Left ventricle myocardium superior (tissue), 1 donor: ENCODE measurements at places on chromosomes 3 and 15.

DNA sequence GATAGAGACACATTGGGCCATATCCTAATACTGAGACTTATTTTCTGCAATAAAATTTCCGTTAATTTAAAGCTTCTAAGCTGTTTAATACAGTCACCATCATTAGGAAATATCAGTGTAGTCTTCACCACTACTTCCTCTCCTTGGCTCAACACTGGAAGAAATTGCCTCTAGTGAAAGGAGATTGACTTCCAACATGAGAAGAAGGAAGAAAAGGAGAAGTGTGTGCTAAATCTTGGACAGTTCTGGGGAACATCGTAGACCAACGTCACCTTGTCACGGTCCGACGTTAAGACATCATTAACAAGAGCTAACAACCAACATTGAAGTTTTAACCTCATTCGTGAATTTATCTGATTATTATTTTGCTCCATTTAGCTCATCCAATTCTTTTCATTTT, 987.0 kb upstream of the CFAP20DC start:
- DNase-seq, result no peak

GRCh38 chr3:16768014-16768413, 116.7 kb upstream of the PLCL2 start:
- DNase-seq, result no peak

DNA sequence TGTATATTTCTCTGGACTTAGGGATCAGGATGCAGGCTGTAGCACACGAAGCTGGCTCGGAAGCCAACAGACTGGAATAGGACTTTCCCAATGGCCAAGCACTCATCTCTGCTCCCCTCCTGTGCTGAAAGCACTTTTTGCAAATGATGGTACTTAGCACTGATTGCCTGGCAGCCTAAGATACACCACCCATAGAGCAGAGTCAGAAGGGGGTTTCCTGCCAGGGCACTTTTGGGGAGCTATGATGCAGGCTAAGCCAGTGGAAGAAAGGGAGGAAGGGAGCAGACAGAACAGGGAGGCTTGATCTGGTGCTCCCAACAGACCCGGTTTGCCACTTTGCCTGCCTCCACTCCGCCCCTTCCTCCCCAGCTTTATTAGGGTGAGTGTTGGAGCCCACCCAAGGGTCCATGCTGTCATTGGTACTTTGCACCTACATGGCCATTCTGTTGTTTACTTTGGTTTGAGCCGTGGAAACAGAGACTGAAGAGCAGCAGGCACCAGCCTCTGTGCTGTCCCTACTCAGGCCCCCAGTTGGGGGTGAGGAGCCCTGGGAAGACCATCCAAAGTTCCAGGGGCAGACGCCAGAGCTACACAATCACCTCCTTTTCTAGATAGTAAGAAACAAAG, 15.9 kb downstream of the BSN start:
- no peak for DNase-seq

DNA sequence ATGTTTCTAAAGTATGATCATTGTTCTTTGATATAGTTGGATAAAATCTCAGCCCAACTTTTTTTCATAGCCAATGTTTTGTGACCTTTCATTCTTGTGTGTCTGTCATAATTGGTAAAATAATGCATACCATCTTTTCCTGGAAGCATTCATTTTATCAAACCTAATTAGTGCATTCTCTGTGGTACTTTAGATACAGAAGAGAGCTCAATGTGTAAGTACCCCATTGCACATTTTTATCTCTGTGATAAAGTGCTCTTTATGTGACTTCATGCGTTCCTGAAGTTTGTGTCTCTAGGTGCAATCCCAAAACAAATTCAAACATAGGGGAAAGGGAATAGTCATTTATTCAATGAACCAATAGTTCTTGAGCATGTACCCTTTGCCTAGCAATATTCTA, 628.5 kb downstream of the GBE1 start:
- DNase-seq, result no peak

- DNase-seq, result peak; percentile 83
Observed at GRCh38 chr3:72492240-72492639, 356.0 kb downstream of the SHQ1 start.

GRCh38 chr3:129598000-129598381, 8.5 kb downstream of the PLXND1 start:
- DNase-seq, result no peak

DNA sequence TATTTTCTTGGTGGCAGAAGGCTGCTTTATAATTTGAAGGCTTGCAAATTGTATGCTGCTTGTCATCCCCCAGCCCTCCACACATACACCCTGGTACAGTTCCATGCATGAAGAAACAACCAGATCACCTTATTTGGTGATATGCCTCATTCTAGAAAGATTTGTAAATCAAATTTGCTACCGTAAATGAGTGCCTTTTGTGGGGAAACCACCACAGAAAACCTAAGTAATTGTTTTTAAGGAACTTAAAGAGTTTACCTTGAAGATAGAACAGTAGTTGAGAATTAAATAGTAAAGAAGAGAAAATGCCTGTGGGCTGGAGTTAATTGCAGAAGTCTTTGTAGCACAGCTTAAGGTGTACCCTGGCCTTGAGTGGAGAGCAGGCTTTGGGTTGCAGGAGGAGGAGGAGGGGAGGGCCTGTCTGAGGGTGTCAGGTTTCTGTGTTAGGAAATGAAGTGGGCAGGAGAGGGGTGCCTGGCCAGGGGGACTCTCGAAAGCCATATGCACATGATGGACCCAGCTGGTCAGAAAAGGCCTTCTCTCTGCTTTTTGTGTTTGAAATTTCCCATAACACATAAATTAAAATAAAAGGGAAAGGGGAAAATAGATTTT, 6.9 kb downstream of the NIPA2 start:
- DNase-seq, result no peak

DNA sequence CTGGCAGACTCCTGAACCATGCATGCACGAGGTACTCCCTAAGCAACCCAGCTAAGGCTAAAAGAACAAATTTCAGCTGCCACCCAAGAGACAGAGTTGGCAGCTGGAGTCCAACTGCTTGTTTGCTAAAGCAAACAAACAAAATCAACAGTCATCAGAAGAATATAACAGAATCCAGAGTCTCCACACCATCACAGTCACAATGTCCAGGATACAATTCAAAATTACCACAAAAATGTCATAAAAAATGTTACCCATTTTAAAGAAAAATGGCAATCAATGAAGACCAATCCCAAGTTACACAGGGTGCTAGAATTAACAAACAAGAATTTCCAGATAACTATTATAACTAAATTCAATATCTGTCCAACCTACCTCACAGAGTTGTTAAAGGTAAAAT, 42.9 kb downstream of the RFTN1 start:
- DNase-seq, result no peak

DNA sequence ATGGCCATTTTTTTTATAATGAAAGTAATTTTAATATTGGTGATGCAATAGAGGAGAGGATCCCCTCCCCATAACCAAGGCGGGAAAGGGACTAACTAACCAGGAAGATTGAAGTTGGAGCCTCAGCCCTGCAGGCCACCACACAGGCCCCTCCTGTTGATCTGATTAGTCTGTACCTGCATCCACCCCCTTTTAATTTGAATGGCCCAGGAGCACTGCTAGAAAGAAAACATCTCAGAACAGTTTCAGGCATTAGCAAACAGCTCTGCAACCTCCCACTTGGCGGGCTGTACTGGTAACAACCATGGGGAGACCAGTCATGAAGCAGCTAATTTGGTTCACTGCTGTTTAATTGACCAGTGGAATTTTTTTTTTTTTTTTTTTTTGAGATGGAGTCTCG, 10.3 kb downstream of the CAV3 start:
- DNase-seq, result no peak

GRCh38 chr15:49035825-49036224, 10.4 kb downstream of the SECISBP2L start:
- no peak for DNase-seq

- no peak for DNase-seq
Observed at GRCh38 chr3:125229168-125229567, 16.6 kb upstream of the SLC12A8 start.

GRCh38 chr3:133840055-133840737, 34.6 kb downstream of the SRPRB start:
- DNase-seq, result no peak

- DNase-seq, result no peak
Observed at GRCh38 chr3:42438193-42438592, 27.8 kb upstream of the LYZL4 start.

DNA sequence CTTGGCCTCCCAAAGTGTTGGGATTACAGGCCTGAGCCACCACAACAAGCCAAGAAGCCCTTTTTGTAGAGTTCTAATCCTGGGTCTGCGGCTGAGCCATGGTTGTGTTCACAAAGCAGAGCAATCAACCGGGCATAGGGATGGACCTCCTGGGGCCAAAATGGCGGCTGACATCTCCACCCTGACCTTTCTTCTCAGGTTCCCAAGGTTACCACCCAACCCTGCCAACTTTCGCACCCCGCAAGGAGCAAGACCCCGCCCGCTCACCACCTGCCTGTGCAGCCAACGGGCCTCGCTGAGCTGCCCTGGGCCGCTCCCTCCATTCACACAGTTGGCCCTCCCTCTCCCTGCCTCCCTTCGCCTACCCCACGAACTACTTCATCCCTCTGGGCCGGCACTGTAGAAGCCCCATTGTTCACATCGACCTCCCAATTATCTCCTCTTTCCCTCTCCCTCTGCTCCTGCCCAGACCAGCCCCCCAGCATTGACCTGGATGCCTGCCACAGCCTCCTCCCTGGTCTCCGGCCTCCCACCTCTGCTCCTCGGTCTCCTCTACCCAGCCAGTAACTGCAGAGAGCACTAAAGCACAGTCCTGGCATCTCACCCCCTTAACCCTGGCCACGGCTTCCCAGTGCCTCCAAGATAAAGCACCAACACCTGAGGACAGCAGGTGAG, 62.0 kb upstream of the TFRC start:
- DNase-seq, result no peak

DNA sequence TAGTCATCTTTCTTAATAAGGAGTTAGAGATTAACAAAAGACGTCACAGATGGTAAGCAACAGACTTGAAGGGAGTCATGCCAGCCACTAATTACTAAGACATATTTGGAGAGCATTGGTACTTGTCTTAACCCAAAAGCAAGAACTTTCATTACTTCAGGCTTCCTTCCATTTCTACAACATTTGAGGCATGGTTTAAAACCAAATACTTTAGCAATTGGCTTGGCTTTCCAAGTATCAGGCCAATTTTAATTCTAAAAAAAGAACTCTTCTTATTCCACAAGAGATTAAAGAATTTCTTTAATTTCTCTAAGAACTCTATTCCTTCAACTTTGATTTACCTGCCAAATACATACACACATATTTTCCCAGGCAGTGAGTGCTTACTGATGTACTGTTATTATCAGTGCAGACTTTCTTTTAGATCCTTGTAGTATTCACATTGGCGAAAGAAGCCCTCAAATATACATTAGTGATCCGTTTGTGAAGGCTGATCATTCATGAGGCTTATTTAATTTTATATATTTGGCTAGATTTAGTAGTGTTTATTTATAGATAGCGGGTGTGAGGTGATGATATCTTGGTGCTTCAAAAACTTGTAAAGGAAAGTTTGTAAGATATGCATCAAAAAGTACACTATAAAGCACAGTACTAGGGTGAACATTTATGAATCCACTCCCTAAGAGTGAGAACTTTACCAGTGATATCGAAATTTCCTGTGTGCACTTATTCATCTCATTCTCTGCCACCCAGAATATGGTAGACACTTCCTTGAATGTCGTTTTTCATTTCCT, 229.2 kb downstream of the MFSD1 start:
- DNase-seq, result no peak

- DNase-seq, result no peak
Observed at GRCh38 chr15:70214276-70214675, 116.6 kb upstream of the TLE3 start.

- DNase-seq, result no peak
Observed at GRCh38 chr15:51375966-51376640, 34.6 kb downstream of the GLDN start.

- DNase-seq, result peak; percentile 95
Observed at GRCh38 chr3:196423044-196423781, 9.0 kb downstream of the UBXN7 start.

GRCh38 chr3:169558371-169558770, 105.1 kb downstream of the MECOM start:
- no peak for DNase-seq

DNA sequence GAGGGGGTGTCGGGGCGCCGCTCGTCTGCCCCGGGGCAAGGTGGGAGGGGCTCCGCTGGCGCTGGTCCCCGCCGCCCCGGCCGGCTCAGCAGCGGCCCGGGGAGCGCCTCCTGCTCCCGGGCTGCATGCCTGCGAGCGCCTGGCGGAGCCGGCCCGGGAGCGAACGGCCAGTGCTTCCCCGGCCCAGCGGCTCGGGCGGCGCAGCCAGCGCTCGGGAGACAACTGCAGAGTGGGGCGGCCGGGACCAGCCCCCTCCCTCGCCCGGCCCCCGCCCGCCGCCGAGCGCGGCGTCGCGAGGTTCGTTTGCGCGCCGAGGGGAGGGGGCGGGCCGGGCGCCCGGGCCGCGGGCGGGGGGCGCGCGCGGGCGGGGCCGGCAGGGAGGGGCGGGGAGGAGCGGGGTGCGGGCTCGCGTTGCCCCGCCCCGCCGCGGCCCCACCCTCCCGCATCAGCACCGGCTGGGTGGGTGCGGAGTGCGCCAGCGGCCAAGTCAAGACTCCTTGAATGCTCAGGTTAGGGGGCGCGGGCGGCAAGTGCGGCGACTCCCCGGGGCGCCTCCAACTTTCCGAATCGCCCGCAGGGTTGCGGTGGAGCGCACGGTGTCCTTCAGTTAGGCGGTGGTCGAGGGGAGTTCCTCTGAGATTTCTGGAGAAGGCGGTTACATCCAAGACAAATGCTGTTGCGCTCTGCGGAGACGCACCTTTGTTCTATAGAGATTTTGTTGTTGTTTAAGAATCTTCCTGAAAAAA, at the start of gene RGMA:
TSS of gene RGMA (minus strand) at position 231 of the 746 bp plus-strand sequence. CDS start 279 bp downstream, outside the sequence.
- peak; percentile 82 for DNase-seq

DNA sequence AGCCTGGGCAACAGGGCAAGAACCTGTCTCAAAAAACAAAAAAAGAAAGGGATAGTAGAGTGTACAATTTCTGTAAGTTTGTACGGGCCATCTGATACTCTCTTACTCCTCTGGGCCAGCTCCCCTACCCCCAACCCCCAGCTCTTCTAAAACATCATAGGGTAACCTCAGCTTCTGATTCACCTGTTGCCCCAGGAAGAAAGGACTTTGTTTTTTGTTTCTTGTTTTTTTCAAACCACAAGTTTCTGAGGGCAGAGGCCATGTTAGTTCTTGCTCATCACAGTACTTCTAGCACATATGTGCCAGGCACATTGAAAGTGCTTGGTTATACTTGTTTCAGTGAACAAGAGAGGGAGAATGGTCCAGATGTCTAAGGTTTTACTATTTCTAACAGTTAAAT, 20.2 kb downstream of the ATOSA start:
- DNase-seq, result no peak
